Left renal pelvis (tissue), 4 donors: ENCODE measurements at places on chromosomes 7 and 10.

- no peak for DNase-seq
These were observed 314.1 kb upstream of the C7orf33 start for GRCh38 chr7:148276314-148277041.

GRCh38 chr7:116239434-116239833 is 29.1 kb downstream of the TES start:
- DNase-seq: no peak

GRCh38 chr7:70051726-70052125 is 453.5 kb downstream of the AUTS2 start:
- DNase-seq: no peak

DNA sequence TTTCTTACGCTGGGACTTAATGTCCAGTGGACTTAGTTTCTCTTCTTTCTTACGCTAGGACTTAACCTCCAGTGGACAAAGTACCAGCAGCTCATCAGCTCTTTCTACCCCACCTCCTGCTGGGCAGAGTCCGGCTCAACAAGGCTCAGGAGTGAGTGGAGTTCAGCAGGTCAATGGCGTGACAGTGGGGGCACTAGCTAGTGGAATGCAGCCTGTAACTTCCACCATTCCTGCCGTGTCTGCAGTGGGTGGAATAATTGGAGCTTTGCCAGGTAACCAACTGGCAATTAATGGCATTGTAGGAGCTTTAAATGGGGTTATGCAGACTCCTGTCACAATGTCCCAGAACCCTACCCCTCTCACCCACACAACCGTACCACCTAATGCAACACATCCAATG is 199.7 kb downstream of the MLLT10 start:
- no peak for DNase-seq
